ENCODE measurements at places on chromosomes 3 and 15. TPM values are rescaled to one million over a fixed set of nuclear protein-coding genes. Genes with fewer than 3 reads are reported as not detected.

The ZBTB47 gene
- total RNA-seq: 7.9 TPM

The LRRC34 gene
- 0.40 TPM for total RNA-seq

The SECISBP2L gene
- 17.0 TPM for total RNA-seq

GRCh38 chr3:31858439-31858838 lies 122.6 kb downstream of the OSBPL10 start:
- no peaks in the 10 kb centered on the region for H3K27me3 ChIP-seq
- DNase-seq: no peak
- no peaks in the 10 kb centered on the region for H3K36me3 ChIP-seq

DNA sequence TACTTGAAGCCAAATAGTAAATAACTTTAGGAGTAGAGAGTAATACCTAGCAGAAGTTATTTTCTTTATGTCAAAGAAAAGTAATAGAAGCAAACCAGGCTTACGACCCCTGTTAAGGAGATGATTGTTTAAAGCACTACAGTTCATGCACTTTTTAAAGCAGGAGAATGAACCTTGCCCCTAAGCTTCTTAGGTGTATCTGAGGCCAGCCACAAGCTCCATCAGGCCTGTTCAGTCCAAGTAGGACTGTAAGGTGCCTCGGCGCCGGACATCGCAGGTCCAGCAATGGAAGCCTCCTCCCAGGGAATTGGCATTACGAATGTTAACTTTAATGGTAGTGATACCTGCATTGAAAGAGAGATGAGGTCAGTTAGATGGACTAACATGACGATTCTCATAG lies 16.5 kb downstream of the GATM start:
- H3K27me3 ChIP-seq: no peaks in the 10 kb centered on the region
- H3K4me3 ChIP-seq: no peak overlapping the region
- H3K27ac ChIP-seq: peak overlapping the region; percentile 13

DNA sequence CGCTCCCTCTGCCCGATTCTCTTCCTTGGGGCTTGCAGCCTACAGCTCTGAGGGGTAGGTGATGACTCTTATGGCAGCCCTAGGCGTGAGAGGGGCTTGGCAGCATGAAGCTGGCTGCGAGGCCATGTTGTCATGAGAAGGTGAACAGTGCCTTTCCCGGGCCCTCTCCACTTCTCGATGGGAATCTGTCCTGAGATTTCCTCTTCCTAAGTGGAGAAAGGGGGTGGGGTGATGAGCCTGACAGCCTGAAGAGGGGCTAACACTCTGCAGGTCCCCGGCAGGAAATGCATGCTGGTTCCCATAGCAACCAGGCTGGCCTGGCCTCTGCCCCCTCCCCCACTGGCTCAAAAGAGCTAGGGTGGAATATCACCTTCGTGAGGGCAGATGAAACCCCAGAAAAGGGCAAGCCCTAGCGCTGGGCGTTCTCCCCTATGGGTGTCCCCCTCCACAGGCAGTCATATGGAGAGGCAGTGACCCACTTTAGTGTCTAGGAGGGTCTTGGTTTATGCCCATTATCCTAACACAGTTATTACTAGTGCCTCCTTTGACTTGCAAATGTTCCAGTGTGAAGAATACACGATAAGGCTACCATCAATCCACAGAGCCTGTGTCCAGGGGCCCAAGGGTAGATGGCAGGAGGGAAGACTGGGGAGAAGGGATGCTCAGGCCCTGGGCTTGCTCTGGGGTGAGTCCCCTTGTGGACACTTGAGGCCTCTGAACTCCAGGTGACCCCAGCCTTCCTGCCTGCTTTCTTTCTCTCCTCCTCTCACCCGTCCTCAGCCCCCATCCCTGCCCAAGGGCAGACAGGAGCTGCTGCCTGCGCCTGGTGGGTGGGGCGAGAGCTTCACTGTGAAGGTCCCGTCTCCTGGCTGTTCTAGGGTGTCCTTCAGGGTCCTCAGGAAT lies 13.2 kb downstream of the EPHB3 start:
- no peaks in the 10 kb centered on the region for H3K4me1 ChIP-seq
- DNase-seq: no peak
- no peaks in the 10 kb centered on the region for H3K27me3 ChIP-seq
- peaks cover 55% of the 10 kb centered on the region for H3K36me3 ChIP-seq
- H3K4me3 ChIP-seq: no peak overlapping the region
- H3K27ac ChIP-seq: no peak overlapping the region

GRCh38 chr15:53837263-53837662 lies 77.8 kb upstream of the WDR72 start:
- H3K36me3 ChIP-seq: no peaks in the 10 kb centered on the region
- no peak overlapping the region for H3K27ac ChIP-seq
- H3K27me3 ChIP-seq: no peaks in the 10 kb centered on the region
- no peaks in the 10 kb centered on the region for H3K4me1 ChIP-seq

GRCh38 chr3:170734043-170734734 lies 135.8 kb downstream of the RPL22L1 start:
- DNase-seq: no peak
- no peaks in the 10 kb centered on the region for H3K4me1 ChIP-seq
- no peaks in the 10 kb centered on the region for H3K27me3 ChIP-seq

Measured in pancreas (tissue), 10 donors.